ENCODE measurements at places on chromosomes 3 and 15.

GRCh38 chr3:147756476-147756875 lies 347.3 kb downstream of the ZIC1 start:
- no peak for DNase-seq

- no peak for DNase-seq
Observed at GRCh38 chr3:132661101-132661500, 972 bp downstream of the UBA5 start.

DNA sequence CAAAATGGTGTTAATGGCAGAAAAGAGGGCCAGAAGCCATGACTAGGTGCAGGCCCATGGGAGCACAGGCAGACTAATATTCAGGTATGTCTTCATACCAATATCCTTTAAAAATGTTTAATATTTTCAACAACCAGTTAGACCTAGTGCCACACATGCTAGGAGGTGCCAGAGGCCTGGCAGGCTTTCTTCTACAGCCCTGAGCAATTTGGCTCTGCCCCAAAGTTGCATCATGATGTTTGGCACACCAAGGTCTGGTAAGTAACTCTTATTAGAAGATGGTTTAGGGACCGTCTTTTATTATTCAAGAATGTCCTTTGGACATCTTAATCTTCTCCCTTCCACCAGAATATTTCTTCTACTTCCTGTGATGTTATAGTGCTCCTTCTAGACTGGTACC lies 34.8 kb downstream of the MITF start:
- DNase-seq, result no peak

DNA sequence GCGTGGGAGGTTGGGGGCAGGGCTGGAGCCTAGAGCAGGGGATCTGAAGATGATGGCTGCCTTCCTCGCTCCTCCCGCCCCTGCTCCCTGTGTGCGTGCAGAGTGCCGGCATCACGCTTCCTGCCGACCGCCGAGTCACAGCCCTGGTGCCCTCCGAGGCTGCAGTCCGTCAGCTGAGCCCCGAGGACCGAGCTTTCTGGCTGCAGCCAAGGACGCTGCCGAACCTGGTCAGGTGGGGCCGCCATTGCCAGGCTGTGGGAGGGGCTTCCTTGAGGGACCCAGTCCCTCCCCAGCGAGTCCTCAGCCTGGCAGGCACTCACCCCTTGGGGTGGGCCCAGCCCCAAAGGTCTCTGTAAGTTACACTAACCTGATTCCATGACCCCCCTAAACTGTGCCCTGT lies 17.6 kb downstream of the STAB1 start:
- DNase-seq, result no peak

DNA sequence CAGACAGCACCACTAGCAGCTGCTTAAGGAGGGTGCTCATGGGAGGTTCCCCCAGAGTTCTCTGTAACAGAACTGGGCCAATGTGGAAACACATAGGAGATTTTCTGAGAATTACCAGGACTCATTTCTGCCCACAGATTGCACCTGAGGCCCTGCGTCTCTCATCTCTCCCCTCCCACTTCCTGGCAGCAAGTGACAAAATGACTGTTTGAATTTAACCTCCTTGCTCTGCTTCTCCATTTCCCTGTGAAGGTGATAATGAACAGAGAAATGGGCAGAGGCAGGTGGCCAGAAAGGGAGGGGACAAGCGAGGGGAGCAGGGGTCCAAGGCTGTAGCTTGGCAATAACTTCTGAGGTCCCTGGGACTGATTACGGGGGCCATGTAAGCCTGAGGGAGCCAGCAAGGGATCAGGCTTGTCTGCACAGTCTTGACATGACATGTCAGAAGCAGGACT lies 8.0 kb downstream of the EPHB1 start:
- peak; percentile 23 for DNase-seq

- DNase-seq, result no peak
Observed at GRCh38 chr3:95351158-95351557, 1288.3 kb downstream of the NSUN3 start.

GRCh38 chr15:66613743-66614142 lies 47.9 kb upstream of the LCTL start:
- no peak for DNase-seq

DNA sequence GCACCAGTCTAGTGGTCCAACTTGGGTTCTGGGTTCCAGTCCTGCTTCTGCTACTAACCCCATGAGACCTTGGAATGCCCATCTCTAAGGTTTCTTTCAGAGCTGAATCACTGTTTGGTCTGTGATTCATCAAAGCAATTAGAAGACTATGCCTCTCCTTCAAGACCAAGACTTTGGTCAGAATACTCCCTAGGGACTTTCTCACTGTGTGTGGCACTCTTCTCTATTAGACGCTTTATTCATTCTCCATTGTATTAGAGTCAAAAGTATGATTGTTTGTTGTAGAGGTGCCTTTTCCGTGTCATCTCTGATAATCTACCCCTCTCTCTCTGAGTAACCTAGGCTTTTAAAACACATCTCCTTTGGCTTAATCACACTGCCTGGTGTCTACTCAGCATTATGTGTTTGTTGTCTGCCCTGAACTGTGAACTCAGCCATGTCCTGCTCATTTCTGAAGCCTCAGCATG lies 90.5 kb downstream of the LPP start:
- no peak for DNase-seq

DNA sequence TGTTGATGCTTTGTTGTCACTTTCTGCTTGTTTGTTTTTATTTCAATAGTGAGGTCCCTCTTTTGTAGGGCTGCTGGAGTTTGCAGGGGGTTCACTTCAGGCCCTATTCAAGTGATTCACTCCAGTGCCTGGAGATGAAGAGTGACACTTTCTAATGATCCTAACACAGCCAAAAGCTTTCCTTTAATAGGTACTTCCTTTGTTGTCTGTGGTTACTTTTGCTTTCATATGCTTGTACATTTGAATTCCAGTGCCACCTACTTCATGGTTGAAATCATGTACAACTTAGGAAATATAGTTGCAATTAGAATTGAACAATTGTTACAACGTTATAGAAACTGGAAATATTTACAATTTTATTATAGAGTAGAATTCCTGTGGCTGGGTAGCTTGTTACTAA lies 466.8 kb upstream of the EPHA3 start:
- no peak for DNase-seq

- DNase-seq, result no peak
Observed at GRCh38 chr3:61928039-61928438, 366.7 kb downstream of the PTPRG start.

GRCh38 chr3:45498532-45498931 lies 96.0 kb upstream of the LIMD1 start:
- DNase-seq, result no peak

- no peak for DNase-seq
Observed at GRCh38 chr3:64648927-64649906, 38.6 kb downstream of the ADAMTS9 start.

DNA sequence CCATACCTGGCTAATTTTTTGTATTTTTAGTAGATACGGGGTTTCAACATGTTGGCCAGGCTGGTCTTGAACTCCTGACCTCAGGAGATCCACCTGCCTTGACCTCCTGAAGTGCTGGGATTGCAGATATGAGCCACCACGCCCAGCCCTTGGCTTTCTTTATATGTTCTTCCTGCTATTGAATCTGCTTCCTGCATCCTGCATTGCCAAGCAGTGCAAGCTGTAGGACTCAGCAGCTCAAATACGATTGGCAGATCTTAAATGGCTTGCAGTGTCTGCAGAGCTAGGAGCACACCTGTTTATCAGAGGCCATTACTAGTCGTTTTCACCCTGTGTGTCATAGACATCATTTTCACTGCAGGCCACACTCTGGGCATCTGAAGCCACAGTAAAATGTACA lies 426.2 kb upstream of the PPP2R3A start:
- no peak for DNase-seq

DNA sequence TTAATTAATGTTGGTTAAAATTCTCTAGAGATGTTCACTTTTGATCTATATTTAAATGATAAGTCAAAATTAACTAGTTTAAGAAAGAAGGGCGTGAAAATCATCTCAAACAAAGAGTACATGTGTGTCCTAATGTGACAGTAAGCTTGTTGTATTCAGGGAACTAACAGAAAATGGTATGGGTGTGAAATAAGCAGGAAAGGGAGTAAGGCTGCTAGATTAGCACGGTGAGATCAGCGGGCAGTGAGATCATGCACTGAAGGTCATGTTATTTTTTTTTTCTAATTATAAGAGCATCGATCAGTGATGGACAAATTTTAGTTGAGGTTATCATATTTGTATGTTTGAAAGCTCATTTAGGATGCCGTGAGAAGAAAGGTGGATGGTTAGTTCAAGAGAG lies 430.8 kb downstream of the DIPK2A start:
- DNase-seq, result no peak

DNA sequence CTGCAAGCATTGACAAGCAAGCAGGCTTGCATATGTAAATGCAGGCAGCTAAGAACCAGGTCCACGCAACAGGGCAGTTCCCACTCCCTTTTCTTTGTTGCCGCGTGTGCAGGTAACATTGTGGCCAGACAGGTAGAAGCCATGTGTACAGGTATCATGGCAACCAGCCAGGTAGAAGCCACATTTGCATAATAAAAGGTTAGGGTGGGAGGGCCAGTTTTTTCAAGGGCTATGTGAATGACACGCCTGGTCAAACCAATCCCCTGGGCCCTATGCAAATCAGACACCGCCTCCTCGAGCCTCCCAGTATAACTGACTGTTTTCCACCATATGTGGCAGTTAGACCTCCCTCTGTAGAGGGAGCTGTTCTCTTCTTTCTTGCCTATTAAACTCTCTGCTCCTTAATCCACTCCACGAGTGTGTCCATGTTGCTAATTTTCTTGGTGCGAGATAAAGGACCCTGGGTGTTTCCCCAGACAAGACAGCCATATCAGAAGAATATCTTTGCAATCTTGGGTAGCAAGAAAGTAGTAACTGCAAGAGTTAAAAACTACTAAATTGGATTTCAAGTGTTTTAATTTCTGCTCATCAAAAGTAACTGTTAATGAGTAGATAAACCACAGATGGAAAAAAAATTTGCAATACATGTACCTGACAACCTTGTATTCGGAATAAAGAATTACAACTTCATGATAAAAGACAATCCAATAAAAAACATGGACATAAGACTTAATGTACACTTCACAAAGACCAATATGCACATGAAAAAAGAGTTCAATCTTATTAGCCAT lies 21.8 kb downstream of the PCOLCE2 start:
- no peak for DNase-seq

GRCh38 chr3:130846181-130846580 lies 47.7 kb upstream of the ATP2C1 start:
- DNase-seq, result no peak

DNA sequence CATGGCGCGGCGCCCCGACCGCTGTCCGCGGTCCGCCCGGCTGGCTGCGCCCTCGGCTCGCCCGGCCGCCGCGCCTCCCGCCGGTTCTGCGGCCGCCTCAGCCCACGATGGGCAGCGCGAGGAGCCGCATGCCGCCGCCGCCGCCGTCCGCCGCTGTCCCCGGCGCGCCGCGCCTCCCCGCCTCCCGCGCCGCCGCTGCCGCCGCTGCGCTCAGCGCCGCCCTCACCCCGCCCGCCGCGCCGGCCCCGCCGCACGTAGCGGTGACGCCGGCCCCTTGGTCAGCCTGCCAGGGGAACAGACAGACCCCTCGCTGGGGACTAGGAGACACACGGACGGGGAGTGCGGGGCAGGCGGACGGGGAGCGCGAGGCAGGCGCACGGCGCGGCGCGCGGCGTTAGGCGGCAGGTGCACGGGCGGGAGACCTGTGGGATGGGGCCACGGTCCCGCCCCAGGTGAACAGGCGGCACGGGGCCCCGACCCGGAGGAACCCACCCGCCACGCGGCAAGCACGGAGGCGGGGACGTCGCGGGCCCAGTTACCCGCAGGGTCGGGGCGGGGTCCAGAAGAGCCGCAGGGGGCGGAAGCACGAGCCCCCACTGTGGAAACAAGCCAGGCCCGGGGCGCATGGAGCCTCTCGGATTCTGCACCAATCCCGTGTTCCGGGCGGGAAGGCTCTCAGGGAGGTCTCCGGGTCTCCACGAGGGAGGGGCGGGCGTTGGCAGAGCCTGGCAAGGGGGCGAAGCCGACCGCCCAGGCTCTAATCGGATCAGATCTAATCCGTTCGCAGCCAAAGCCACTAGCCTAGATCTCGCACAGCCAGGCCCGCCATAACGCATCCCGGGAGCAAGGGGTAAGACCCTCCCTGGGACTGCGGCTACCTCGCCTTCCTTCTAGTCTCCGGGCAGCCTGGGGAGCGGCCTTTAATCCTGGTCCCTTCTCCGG lies at the start of gene CSPG5:
CSPG5 (minus strand) TSS at position 175 of the 942 bp plus-strand sequence; CDS start at position 3, 172 bp downstream.
- DNase-seq, result no peak

GRCh38 chr3:27224197-27224596 lies 145.0 kb downstream of the NEK10 start:
- DNase-seq, result no peak

DNA sequence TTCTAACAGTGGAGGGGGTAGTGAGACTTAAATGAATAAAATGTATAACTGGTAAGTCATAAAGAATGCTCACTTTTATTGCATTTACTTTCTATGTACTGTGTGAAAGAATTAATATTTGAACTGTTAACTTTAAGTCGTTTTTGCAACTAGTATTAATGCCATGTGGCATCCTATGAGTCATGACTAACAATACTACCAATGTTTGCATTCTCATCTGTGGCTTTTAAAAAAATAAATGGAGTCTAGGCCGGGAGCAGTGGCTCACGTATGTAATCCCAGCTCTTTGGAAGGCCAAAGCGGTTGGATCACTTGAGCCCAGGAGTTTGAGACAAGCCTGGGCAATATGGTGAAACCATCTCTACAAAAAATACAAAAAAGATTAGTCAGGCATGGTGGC lies 5.2 kb downstream of the C3orf49 start:
- DNase-seq, result no peak

- DNase-seq, result no peak
Observed at GRCh38 chr3:183518491-183519251, 36.8 kb downstream of the KLHL6 start.

- DNase-seq, result no peak
Observed at GRCh38 chr15:40066589-40066988, 27.6 kb upstream of the SRP14 start.

DNA sequence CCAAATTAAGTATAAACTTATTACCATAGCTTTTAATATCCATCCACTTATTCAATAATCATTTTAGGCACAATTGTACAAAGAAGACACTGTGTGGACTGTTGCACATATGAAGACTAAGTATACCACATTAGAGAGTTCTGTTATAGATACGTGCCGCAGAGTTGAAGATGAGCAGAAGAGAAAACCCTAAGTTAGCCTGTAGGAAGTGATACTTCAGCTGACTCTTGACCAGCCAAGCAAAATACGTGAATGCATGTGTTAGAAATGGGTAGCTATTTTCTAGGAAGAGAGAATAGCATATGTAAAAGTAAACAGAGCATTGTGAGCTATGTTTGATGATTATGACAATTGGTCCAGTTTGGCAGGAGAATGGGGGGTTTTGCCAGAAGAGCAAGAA lies 272.0 kb upstream of the ATP11B start:
- no peak for DNase-seq

- no peak for DNase-seq
Observed at GRCh38 chr3:10771486-10772270, 44.4 kb upstream of the SLC6A11 start.
